ENCODE measurements at places on chromosomes 4 and X.

GRCh38 chr4:88775529-88775928 is 77.9 kb upstream of the NAP1L5 start:
- DNase-seq, result no peak

DNA sequence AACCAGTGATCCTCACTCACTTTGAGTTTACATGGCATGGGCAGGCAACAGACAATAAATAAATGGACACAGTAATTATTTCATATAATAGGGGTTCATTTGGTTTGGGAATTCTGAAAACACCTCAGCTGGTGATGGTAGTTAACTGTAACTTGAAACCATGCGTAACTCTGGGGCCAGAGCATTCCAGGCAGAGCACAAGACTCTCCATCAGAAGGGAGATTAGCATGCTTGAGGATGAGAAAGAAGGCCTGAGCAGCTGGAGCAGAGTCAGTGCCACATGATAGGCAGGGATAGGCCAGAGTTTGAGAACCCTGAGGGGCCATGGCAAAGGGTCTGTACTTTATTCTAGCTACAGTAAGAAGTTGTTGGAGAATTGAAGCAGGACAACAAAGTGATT is 56.3 kb upstream of the CXCL8 start:
- no peak for DNase-seq

DNA sequence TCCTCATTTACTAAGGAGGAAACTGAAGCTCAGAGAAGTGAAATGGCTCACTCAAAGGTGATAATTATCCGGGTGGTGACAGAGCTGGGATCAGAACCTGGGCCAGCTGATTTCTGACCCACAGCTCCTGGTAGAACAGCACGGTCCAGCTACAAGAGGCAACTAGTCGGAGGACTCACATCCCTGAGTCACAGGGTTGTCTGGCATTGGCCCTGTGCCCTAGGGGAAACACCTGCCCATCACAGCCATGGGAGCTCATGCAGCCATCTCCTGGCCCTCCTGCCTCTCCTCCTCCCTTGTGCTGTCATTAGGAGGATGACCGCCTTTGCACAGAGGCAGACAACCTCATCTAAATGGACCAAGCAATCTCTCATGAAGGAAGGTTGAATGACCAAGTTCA is 115.2 kb upstream of the TSPAN5 start:
- DNase-seq, result no peak

DNA sequence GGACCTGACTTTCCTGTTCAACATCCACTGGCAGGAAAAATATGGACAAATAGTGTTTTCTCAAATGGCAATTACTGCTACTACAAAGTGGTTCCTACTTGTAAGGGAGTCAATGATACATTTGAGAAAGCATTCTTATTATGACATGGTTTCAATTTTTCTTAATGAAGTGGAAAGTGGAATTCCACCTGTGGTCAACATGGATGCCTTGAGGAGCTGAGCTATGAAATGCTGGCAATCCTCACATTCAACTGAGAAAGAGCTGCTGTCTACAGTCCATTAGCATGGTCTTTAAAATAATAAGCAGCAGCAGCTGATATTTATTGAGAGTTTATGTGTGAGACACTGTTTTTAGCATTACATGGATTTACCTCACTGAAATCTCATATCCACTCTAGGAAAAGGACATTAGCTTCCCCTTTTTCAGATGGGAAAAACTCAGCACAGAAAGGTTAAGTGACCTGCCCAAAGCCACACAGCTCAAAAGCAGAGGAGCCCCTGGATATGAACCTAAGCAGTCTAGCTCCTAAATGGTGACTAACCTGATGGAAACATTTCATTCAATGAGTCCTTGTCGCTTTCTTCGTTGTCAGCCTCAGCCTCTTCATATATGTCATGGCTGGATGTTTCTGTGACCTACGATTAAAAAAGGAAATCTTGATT is 29.2 kb downstream of the MAP7D3 start:
- no peak for DNase-seq

- DNase-seq, result no peak
These were observed 38.8 kb upstream of the MAD2L1 start for GRCh38 chr4:120105472-120105871.

- no peak for DNase-seq
These were observed 1388.9 kb downstream of the C4orf33 start for GRCh38 chr4:130484826-130485225.

GRCh38 chr4:120081726-120082125 is 15.1 kb upstream of the MAD2L1 start:
- DNase-seq, result no peak

GRCh38 chr4:124146068-124146467 is 566.5 kb downstream of the ANKRD50 start:
- DNase-seq, result no peak

DNA sequence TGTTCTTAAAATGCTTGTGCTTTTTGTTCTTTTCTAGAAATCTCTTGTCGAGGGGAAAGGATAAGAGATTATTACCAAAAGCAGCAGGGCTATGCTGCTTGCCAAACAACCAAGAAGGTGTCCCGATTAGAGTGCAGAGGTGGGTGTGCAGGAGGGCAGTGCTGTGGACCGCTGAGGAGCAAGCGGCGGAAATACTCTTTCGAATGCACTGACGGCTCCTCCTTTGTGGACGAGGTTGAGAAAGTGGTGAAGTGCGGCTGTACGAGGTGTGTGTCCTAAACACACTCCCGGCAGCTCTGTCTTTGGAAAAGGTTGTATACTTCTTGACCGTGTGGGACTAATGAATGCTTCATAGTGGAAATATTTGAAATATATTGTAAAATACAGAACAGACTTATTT is 81.5 kb upstream of the PACRGL start:
- no peak for DNase-seq

- no peak for DNase-seq
These were observed 32.2 kb downstream of the LNX1 start for GRCh38 chr4:53559021-53559620.

DNA sequence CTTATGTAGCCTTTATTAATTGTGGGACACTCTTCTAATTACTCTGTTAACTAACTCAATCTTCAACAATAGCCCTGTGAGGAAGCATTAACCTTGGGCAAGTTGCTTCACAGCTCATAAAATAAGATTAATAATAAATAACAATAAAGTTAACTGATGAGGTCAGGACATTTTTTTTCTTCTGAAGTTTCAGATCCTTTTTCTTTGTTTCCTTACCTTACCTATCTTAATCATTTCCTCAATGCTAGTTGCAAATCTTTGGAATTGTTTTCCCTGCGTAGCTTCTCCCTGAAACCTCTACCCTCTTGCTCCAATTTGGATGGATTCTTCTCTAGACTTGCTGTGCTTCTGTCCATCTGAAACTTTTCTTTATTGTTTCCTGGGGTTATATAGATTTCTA is 17.5 kb upstream of the PLAC8 start:
- no peak for DNase-seq

DNA sequence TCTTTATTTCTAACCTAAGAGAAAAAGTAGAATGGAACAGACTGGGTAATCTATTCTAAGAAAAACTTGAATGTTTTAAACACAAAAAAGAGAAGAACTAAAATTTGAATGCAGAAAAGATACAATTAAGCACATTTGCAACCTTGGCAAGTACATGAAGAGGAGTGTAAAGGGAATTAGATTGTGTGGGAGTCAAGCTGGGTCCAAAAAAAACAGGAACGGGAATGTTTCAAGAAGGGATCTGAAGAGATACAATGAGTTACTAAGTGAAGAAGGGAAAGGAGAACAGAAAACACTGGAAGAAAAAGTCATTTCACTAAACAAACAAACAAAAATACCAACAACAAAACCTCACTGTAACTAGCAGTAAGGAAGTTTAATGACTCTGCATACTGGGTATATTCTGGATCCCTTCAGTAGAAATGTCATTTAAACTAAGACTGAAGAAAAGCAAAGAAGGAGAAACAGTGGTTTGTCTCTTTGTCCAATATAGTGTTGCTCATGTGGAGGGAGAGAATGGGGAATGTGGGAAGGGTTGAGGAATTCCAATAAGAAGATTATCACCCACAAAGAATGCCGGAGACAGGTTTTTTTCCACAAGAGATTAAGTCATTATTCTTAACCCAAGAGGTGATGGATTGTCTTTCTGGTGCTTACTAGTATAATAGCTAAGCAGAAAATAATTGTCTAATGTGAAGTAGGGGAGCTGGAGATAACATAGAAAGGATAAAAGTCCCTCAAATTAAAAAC is 50.4 kb upstream of the PTPN13 start:
- no peak for DNase-seq

- DNase-seq, result no peak
These were observed 62.9 kb upstream of the CHRDL1 start for GRCh38 chrX:110858565-110858964.

GRCh38 chr4:158966091-158966490 is 136.8 kb upstream of the RAPGEF2 start:
- no peak for DNase-seq

GRCh38 chr4:168849997-168850396 is 160.1 kb downstream of the CBR4 start:
- no peak for DNase-seq

DNA sequence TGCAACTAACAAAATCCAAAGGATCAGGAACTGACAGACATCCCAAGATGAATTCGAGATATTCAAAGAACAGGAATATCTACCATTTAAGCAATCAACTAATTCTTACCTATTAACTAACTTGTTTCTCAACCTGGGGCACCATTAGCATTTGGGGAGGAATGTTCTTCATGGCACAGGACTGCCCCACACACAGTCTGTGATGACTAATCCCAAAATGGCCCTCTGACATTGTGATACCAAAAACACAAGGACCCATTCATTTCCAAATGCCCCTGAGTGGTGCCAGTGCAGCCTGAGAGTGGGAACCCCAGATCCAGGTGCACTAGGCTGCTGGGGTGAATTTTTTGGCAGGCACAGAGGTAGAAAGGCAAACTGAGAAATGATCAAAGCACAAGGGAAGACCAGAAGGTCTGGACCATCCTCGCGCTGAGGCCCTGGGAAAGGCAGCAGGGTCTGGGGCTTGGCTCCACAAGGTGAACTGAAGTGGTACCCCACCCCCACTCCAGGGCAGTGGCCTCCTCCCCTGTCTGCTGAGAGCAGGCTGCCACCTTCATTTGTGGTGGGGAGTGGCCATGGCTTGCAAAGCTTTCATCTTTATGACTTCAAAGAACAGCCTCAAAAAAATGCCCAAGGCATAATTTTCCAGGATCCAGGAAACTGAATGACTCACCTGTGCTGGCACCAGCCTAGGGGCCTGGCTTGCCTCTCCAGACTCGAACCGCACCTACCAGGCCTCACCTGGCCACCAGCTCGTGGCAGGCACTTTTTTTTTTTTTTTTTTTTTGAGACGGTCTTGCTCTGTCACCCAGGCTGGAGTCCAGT is 122.4 kb downstream of the BCOR start:
- DNase-seq, result no peak

GRCh38 chrX:42028109-42028508 is 104.8 kb upstream of the CASK start:
- no peak for DNase-seq

- DNase-seq, result no peak
These were observed 130.6 kb downstream of the RBM46 start for GRCh38 chr4:154911608-154912098.

GRCh38 chr4:106316773-106317409 is 541 bp downstream of the AIMP1 start:
- DNase-seq, result no peak

- no peak for DNase-seq
These were observed 34.7 kb downstream of the SLC25A5 start for GRCh38 chrX:119502727-119503483.

DNA sequence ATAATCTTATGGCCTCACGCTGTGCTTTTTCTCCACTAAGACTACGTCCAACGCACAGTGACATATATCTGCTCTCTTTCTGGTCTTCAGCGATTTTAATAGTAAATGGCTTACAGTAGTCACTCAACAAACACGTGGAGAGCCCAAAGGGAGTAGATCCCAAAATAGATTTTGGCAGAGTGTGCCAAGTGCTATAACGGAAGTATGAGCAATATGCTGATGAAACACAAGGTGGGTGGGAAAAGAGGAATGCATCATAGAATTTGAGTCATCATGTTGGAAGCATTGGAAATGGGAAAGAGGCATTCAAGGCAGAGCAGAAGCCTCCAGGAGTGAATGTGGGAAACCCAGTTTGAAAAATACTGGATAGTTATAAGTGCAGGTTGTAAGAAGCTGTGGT is 129.1 kb upstream of the LDB2 start:
- no peak for DNase-seq

DNA sequence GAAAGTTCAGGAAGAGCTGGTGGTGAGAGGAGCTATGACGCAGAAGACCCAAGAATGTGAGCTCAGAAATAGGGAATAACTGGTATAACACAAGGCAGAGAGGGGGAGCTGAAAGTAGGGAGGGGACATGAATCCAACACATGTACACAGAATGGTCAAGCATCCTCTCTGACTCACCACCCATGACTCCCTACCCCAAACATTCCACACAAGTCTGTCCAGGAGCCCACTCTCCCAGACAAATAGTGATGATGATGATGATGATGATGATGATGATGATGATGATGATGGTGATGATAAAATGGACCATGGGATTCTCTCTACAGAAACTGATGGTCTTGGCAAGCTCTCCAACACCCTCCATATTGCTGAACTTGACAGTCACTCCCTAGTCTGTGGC is 46.4 kb downstream of the NAT8L start:
- no peak for DNase-seq

DNA sequence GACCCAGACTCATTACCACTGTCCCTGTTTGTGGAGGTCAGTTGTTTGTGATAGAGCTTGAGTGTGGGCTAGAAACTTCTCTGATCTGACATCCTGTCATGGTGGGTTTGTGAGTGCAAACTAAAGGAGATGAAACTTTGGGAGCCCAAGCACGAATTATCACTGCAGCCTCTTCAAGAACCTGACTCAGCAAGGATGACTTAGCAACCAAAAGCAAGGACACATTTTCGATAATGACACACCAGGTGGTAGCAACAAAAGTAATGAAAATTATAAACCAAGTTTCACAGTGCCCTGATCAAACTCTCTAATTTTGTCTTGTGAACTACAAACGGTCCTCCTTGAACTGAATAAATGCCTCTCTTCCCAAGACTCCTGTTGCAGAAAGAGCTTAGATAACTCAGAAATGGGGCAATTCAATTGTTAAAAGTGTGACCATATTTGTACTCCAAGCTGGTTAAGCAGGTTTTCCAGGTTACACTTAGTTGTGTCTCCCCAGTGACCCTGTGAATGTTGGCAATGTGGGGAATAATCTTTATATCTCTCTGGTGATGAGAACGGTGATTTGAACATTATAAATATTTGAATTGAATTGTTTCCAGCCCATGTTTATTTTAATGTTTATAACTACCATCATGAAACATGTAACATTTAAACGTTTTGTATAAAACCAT is 52.6 kb upstream of the ATP8A1 start:
- DNase-seq, result no peak

DNA sequence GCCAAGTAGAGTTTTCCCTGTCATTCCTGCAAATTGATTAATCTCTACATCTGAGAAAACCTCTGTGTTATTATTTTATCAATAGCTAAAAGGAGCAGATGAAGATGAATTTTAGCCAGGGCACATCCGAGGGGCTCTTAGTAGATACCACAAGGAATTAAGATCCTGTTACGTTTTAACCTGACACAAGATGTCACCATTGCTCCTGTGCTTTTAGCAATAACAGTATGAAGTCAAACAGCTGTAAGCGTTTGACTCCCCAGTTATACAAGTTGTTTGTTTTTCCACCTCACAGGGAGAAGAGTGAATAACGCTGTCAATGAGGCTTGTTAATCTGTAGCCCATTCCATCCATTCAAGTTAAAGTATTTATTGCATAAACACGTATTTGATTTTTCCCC is 76.0 kb upstream of the AP1S2 start:
- no peak for DNase-seq
